ENCODE measurements at places on chromosomes 6 and 20.
A peak's percentile ranks its signal among the peaks of the same experiment; 100 is the strongest.

- H3K27me3 ChIP-seq: no peaks in the 10 kb centered on the region
- no peak overlapping the region for H3K27ac ChIP-seq
- H3K4me1 ChIP-seq: no peaks in the 10 kb centered on the region
- H3K36me3 ChIP-seq: no peaks in the 10 kb centered on the region
Observed at GRCh38 chr6:15888798-15889772, 226.3 kb upstream of the DTNBP1 start.

- no peak overlapping the region for H3K27ac ChIP-seq
- H3K36me3 ChIP-seq: no peaks in the 10 kb centered on the region
- no peak overlapping the region for H3K4me3 ChIP-seq
Observed at GRCh38 chr6:119735530-119735929, 386.0 kb upstream of the MAN1A1 start.

- peak overlapping the region; percentile 32 for H3K4me3 ChIP-seq
- peaks cover 15% of the 10 kb centered on the region for H3K4me1 ChIP-seq
- peak; percentile 42 for DNase-seq
- H3K36me3 ChIP-seq: no peaks in the 10 kb centered on the region
- H3K27me3 ChIP-seq: peaks cover 2% of the 10 kb centered on the region
Observed at GRCh38 chr6:31308050-31308844, 36.4 kb upstream of the HLA-C start.

- peaks cover 5% of the 10 kb centered on the region for H3K27me3 ChIP-seq
- no peaks in the 10 kb centered on the region for H3K36me3 ChIP-seq
- H3K4me3 ChIP-seq: no peak overlapping the region
- peaks cover 4% of the 10 kb centered on the region for H3K4me1 ChIP-seq
Observed at GRCh38 chr20:62486484-62486883, 10.7 kb upstream of the GATA5 start.

DNA sequence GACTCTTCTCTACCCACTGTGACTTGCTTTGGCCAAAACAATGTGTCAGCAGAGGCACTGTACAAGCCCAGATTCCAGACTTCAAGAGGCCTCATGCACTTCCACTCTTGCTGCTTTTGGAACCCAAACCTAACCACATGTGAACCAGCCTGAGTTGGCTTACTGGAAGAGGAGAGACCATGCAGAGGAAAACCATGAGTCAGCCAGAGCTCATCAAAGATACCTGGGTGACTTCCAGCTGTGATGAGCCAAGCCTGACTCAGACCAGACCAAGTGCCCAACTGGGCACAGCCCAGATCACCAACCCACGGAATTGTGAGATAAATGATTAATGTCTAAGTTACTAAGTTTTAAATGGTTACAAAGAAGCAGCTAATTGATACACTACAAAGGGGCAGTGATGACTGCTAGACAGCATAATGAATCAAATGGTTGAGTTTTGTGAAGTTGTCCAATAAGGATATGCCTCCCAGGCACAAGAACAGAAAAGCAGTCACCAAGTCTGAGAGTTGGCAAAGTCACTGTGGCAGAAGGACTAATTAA, 16.2 kb upstream of the BEND6 start:
- H3K4me1 ChIP-seq: no peaks in the 10 kb centered on the region
- DNase-seq: no peak
- H3K36me3 ChIP-seq: no peaks in the 10 kb centered on the region
- H3K27ac ChIP-seq: no peak overlapping the region

DNA sequence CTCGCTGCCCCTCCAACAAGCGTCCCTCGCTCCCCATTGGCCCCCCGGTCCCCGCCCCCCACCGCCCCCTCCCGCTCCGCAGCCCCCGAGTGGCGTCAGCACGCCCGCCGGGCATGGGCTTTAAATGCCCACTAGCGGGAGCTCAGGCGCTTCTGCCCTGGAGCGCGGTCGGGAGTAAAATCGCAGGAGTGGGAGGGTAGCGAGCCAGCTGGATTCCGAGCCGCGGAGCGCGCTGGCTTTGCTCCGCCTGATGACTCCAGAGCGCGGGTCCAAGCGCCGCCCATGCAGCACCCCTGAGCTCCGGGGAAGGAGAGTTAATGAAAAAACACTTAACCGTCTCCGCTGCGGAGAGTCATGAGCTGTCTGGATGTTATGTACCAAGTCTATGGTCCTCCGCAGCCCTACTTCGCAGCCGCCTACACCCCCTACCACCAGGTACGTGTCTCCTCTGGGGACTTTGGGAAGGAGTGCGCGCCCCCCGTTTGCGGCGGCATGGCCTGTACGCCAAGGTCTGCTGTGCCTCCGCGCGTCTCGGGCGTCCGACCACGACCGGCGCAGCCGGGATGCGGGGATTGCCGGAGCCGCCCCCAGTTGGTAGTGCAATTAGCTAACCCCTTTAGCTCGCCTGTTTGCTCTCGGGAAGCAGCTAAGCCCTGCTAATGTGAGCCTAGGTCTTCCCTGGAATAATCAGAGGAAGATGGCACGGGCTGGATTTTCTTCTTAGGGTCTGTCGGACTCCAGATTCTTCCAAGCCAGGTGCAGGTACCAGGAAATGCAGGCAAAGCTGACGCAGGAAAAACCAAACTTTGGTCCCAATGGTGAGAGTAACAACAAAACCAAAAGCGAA, at the start of gene VGLL2:
Gene VGLL2, plus strand, starts transcription at position 149 of the 847 bp plus-strand sequence. Its CDS starts 206 bp downstream, at position 355.
- H3K27ac ChIP-seq: no peak within 1 kb of the TSS
- H3K4me1 ChIP-seq: peaks cover 3% of the 10 kb centered on the region
- DNase-seq: no peak

DNA sequence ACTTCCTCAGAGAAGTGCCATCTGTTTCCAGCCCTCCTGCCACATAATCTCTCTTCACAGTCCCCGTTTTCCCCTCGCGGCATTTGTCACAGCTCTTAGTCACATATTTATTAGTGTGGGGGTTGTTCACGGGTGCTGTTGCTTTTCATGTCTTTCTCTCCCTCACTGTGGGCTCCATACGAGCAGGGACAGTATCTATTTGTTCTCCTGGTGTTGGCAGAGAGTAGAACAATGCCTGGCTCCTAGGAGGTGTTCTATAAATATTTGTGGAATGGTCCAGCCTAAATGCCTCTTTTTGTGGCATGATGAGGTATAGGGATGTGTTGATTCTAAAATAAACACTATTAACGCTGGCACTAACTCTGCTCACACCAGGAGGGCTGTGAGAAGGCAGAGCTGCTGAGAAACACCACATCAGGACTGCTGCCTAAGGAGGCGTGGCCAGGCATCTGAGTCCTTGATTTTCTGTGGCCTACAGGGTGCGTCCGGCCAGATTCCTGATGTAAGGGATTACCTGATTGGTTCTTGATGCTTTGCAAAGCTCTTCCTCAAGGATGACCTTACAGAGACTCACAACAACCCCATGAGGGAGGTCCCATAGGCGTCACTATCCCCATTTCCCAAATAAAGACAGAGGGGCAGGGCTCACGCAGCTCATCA, 219.8 kb upstream of the ARID1B start:
- no peaks in the 10 kb centered on the region for H3K36me3 ChIP-seq
- no peak for DNase-seq
- no peaks in the 10 kb centered on the region for H3K4me1 ChIP-seq

GRCh38 chr6:128597004-128597403, 76.6 kb upstream of the PTPRK start:
- no peak for DNase-seq
- H3K36me3 ChIP-seq: no peaks in the 10 kb centered on the region
- H3K4me3 ChIP-seq: no peak overlapping the region
- H3K27ac ChIP-seq: no peak overlapping the region
- no peaks in the 10 kb centered on the region for H3K27me3 ChIP-seq

- no peak overlapping the region for H3K4me3 ChIP-seq
- H3K36me3 ChIP-seq: no peaks in the 10 kb centered on the region
- no peaks in the 10 kb centered on the region for H3K4me1 ChIP-seq
- H3K27ac ChIP-seq: no peak overlapping the region
Observed at GRCh38 chr6:50102676-50103075, 52.9 kb upstream of the DEFB112 start.

DNA sequence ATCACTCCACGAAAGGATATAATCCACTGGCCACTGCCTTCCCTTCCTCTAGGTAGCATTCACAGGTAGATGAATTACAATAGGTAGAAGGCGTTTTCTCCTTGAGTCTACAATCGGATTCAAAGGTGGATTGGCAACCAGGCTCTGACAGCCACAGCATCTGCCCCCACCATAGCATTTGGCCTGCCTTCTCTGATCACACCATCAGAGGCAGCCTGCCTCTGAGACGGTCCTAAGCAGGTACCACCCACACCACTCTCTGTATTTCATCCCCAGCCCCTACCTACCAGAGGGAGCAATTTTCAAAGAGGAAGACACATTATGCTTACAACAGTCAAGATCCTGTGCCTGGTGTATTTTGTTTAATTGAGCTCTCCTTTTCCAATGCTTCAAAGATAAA, 210.5 kb upstream of the SPTLC3 start:
- H3K27me3 ChIP-seq: no peaks in the 10 kb centered on the region
- H3K4me1 ChIP-seq: no peaks in the 10 kb centered on the region
- no peak overlapping the region for H3K4me3 ChIP-seq
- no peaks in the 10 kb centered on the region for H3K36me3 ChIP-seq
- H3K27ac ChIP-seq: no peak overlapping the region

DNA sequence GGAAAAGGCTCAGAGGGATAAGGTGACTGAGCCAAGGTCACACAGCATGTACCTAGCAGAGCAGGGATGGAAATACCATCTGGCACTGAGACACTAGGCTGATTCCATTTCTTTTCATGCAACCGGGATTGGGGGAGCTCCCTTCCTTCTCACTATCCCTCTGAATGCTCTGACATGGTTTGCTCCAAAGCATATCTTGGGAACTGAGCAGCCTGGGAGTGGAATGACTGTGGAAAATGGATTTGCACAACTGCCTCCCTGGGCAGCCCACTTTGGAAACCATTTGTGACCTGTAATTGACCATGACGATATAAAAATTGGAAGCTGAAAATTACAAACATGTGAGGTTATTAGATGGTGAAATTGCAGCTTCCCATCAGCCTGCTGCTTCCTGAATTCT, 309.0 kb upstream of the CHD6 start:
- H3K27ac ChIP-seq: no peak overlapping the region
- H3K4me1 ChIP-seq: no peaks in the 10 kb centered on the region
- no peaks in the 10 kb centered on the region for H3K27me3 ChIP-seq

DNA sequence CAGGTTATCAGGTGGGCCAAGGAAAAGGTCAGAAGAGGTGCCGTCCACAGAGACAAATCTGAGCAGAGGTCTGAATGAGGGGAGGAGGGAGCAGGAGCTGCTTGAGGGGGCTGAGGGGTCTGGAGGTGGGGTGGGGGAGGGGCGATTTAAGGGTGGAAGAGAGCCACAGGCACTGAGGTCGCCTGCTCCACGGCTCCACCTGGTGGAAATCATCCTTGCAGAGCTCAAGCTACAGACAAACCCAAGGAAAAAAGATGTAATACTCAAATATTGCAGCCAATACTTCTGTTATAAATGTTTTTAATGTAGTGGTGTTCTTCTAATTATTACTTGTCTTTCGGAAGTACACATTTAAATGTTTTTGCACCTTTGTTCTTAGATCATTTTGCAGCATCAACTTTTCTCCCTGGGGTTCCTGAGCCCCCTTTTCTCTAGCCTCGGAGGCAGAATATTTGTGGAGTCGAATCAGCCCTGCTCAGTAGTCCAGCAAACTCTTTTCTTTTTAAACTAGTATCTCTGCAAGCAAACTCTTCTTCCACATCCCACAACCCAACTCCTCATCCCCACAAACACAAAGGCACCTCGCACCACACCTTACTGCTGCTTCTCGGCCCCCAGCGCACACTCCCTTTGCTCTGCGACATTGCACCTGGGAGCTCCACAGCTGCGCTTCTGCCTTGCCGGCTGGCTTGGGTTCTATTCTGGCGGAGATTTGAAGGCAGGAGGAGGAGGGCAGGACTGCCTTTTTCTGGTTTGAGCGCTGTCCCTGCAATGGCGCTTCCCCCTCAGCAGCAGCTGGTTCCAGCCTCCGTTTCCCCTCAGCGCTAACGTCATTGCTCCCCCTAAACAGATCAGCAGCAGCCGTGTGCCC, 51.0 kb upstream of the TFAP2A start:
- peaks cover under 1% of the 10 kb centered on the region for H3K27me3 ChIP-seq
- no peaks in the 10 kb centered on the region for H3K4me1 ChIP-seq
- no peaks in the 10 kb centered on the region for H3K36me3 ChIP-seq
- no peak overlapping the region for H3K4me3 ChIP-seq
- DNase-seq: no peak
- H3K27ac ChIP-seq: no peak overlapping the region

All from CD4-positive, CD25-positive, alpha-beta regulatory T cell (primary cell).